CD8-positive, alpha-beta memory T cell (primary cell): ENCODE measurements at places on chromosomes 2 and 18. TPM values are rescaled to one million over a fixed set of nuclear protein-coding genes. Genes with fewer than 3 reads are reported as not detected.

DNA sequence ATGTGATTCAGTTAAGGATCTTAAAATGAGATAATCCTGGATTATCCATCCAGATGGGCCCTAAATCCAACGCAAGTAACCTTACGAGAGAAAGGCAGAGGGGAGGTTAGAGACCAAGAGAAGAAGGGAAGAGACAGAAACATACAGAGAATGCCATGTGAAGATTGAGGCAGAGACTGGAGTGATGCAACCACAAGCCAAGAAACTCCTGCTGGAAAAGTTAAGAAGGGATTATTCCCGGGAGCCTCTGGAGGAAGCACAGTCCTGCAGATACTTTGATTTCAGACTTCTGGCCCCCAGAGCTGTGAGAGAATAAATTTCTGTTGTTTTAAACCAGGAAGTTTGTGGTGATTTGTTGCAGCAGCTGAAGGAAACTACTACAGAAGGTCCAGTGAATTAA lies 992.7 kb downstream of the BCL11A start:
- DNase-seq = no peak

DNA sequence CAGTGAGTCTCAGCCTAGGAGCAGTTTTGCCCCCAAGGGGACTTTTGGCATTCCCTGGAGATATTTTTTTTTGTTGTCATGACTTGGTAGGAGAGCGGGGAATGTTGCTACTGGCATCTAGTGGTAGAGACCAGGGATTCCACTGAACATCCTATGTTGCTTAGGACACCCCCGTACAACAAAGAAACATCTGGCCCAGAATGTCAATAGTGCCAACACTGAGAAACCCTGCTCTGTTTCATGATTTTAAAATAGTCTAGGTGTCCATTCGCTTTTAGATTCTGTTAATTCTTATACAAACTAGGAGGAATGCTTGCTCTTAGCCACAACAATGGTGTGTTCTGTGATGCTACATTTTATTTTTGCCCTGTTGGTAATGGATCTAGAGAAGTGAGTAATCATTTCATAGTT lies 225.8 kb upstream of the SIX3 start:
- DNase-seq = no peak

DNA sequence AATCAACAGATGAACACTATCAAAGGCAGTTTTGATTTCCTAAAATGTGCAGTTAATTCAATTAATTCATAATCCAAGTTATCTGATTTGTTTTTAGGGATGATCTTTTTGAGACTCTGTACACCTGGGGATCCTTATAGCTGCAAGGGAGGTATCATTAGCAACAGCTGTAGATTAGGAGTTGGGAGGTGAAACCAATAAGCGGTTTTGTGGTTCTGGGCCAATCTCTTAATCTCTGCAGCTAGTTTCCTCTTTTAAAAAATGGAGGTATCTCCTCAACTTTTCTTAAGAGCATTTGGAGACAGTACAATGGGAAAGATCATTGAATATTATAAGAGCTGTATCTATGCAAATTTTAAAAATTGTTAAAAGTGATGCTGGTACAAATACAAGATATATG lies 126.0 kb downstream of the MC4R start:
- no peak for DNase-seq

DNA sequence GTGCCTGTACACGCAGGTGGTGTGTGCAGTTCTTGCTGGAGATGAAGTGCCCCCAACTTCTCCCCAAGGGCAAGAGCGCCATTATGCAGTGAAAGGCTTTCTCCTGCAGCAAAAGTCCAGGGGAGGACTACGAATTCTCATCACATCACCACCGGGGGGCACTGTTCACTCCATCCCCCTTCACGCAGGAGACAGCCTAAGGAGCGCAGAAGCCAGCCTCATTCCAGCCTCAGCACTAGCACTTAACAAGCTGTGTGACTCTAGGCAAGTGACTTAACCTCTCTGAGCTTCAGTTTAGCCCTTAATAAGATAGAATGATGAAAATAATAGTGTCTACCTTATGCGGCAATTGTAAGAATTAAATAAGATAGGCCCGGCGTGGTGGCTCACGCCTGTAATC lies 32.3 kb downstream of the DNMT3A start:
- DNase-seq = peak; percentile 75

DNA sequence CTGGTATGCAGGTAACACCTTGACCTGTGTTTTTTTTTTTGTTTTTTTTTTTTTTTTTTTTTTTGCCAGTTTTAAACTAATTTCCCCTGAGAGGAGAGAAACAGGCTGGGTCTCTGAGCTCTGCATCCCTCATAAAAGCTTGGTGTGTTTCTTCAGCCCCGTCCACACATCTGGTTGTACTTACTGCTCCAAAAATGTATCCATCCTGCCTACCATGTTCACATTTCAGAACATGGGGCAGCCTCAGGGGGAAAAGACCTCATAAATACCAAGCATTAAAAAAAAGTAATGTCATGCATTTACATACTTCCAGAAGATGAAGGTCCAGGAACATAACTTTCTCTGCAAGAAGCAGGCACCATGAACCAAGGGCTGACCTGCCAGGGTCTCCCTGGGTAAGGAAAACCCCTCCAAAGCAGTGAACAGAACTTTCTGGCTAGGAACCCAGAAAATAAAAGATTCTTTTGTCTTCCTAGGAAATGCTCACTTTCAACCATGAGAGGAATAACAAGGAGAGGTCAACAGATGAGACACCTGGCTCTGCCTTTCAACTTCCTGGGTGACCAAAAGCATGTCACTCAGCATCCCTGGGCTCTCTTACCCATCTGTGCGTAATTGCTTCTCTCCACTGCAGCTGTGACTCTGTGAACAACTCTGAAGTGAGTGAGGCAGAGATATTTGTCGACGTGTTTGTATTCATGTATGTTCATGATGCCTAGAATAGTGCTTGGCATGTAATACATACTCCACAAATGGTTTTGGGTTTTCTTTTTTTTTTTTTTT lies 118.6 kb downstream of the MCFD2 start:
- DNase-seq = no peak

GRCh38 chr2:196286821-196287220 lies 115.4 kb upstream of the STK17B start:
- no peak for DNase-seq

DNA sequence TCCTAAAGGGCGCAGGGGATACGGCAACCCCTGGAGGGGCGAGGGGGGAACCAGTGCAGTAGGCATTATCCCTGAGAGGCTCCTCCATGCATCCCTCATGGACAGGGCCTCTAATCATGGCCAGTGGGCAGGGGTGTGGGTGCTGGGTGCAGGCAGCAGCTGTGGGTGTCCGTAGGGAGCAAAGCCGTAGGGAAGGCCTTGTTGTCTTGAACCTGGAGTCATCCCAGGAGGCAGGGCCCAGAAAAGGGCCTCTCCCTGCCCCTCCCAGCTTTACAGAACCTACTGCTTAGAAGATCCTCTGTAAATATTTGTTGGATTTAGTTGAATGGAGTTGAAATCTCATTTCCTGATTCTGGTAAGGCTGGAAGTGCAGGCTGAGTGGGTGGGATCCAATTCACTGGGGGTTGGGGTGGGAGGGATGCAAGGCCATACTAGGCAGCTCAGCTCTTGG lies 207.0 kb upstream of the HAAO start:
- DNase-seq = no peak

- DNase-seq = no peak
These were observed 429.4 kb downstream of the ARHGAP15 start for GRCh38 chr2:143558665-143559064.

DNA sequence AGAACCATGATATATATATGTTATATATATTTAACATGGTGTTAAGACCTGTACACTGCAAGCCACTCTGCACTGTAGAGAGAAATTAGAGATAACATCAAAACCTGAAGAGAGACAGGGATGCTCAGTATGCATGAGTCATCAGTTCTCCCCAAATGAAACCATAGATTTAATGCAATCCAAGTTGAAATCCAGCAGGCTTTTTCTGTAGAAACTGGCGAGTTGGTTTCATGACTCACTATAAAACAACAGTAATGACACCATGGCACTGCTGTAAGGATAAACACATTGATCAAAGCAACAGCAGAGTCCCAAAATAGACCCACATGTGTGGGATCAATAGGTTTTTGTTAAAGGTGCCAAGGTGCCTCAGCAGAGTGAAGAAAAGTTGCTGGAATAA lies 65.8 kb downstream of the RTP5 start:
- DNase-seq = no peak

GRCh38 chr2:207103132-207103531 lies 62.6 kb downstream of the KLF7 start:
- DNase-seq = no peak

- no peak for DNase-seq
These were observed 280.6 kb downstream of the NCKAP5 start for GRCh38 chr2:133287709-133288108.

DNA sequence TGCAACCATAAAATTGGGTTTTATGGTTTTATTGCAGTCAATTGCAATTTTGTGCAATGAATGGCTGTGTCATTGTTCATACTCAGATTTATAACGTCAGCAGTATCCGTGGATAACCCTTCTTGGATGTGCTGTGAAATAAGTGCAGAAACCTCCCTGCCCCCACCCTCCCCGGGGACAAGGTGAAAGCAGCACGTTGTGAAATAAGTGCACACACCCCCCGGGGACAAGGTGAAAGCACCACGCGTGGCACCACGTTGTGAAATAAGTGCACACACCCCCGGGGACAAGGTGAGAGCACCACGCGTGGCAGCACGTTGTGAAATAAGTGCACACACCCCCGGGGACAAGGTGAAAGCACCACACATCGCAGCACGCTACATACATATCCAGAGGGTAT lies 93.6 kb upstream of the NFATC1 start:
- DNase-seq = no peak

GRCh38 chr2:174066871-174067270 lies 101.7 kb upstream of the SP3 start:
- no peak for DNase-seq

DNA sequence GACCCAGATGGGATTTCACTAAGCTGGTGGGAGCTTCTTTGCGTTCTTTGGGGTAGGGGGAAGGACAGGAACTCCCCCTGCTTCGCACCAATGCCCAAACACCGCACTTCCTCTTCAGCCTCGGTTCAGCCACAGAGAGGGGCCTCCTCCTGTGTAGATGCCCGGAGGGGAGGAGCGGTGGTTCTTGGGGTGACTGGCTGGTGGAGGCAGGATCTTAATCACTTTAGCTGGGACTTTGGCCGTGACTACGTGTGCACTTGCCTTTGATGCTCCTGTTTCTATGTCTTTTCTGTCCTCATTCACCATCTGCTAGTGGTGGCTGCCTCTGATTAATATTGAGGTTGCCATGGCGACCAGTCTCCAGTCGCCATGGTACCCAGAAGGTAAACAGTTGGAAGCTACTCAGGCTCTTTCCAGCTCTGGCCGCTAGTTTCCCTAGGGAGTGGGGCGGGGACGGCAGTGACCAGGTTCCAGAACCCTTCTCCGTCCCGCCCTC lies 1.9 kb downstream of the CNGA3 start:
- no peak for DNase-seq

GRCh38 chr18:80033181-80034067 lies 810 bp upstream of the RBFA start:
- DNase-seq = peak; percentile 87

DNA sequence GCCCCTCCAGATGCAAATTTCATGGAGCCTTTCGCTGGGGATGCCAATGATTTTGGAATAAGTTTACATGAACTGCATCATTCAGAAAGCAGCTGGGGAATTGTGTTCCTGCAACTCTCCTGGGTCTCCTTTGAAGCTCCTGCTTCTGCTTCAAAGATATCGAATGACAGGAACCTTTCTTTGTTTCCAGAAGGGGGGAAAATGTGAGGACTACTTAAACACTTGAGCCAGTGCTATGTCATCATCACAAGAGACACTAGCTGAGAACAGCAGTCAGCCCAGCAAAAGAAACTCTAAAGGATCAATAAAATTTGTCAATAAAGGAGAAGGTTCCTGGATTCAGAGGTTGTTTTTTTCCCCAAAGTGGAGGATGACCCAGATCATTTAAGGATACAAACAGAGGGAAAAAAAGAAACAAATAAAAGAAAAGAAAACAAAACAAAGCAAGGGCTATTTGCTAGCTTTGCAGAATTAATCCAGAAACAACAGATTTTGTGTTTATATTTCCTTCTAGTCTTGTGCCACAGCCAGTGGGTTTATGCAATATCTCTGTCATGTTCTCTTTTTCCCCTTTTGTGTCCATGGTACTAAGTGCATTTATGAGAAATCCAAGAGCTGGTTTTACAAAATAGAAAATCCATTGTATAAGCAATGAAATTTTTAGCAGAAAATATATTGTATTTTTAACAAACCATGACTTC lies 463.7 kb downstream of the CDH2 start:
- DNase-seq = no peak

DNA sequence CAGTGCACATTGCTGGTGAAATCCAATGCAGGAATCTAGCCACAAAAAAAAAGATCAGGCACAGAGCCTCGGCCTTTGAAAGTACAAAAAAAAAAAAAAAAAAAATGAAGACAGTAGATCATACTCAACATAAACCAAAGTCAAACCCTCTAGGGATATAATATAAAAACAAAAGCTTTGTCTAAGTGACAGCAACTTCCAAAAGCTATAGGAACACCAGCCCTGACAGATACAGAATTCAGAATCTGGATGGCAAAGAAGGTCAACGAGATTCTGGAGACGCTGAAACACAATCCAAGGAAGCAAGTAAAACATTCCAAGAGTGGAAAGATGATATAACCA lies 54.0 kb upstream of the SCN1A start:
- DNase-seq = no peak

GRCh38 chr2:182717416-182717815 lies 1.4 kb downstream of the DNAJC10 start:
- DNase-seq = no peak

- no peak for DNase-seq
These were observed 254.7 kb upstream of the THUMPD2 start for GRCh38 chr2:40033781-40034180.

DNA sequence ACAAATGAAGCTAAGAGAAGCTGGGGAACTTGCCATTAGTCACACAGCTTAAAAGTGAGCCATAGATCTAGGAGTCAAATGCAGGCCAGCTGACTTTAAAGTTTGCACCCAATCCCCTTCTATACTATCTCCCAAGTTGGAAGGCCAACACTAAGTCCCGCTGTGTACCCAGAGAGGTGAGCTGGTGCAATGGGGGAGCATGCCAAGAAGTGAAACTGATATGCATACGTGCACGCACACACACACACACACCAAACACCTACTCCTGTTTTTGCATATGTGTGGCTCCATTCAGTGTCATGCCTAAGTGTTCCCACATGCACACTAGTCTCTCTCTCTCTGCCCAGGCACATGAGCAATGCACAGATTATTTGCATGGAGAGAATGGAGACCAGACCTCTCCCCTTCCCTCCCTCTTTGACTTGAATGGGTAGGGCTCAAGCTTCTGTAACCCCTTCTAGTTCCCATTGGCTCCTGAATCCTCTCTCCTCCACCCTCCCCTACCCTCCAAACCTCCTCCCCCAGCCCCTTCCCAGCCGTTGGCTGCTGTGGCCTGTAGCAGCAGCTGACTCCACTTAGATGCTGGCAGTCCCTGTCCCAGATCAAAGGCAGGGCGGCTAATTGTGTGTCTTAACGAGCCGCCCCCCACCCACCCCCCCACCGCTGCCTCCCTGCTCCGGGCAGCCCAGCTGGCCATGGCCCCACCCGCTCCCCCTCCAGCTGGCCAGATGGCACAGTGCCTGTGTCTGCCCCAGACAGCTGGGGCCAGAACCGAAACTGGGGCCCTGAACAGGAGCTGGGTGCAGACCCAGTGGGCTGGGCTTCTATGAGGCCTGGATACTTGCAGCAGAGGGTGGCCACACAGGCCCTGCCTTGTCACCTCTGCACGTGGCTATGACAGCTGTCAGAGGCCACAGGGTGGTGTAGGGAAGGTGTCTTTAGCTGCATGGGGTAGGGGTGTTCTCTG lies 5.6 kb downstream of the WNT10A start:
- no peak for DNase-seq

The TUBB8B gene
- not detected for total RNA-seq

The ERICH2 gene
- not detected for total RNA-seq

The SMCHD1 gene
- 89.5 TPM for total RNA-seq

The OTOS gene
- total RNA-seq = not detected

The CDH20 gene
- 0.11 TPM for total RNA-seq

The RAPH1 gene
- 3.5 TPM for total RNA-seq
